Right cardiac atrium (tissue), 5 donors: ENCODE measurements at places on chromosomes 11 and 22. TPM values are rescaled to one million over a fixed set of nuclear protein-coding genes. Genes with fewer than 3 reads are reported as not detected.

DNA sequence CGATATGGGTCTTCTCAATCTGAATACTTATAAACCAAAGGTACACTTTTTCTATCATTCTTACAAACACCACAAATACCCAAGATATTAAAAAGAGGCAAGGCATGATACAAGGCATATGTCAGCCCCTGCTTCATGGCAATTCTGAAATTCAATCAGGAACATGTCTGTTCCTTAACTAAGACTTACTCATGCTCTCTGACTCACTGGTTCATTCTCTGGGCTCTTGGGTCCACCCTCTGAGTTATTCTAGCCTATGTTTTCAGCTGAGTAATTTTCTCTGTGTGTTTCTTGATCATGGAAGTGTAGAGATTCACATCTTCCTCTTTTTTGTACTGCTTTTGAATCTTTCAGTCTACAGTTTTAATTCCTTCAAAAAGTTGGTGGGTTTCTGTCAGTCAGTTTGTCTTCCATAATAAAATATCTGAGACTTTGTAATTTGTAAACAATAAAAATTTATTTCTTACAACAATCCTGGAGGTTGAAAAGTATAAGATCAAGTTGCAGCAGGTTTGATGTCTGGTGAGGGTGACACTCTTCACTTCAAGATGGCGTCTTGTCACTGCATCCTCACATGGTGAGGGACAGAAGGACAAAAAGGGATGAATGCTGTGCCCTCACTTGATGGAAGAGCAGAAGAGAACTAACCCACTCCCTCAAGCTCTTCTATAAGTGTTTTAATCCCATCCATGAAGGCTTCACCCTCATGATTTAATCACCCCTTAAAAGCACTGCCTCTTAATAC lies 211.7 kb downstream of the FAM76B start:
- DNase-seq, result no peak

DNA sequence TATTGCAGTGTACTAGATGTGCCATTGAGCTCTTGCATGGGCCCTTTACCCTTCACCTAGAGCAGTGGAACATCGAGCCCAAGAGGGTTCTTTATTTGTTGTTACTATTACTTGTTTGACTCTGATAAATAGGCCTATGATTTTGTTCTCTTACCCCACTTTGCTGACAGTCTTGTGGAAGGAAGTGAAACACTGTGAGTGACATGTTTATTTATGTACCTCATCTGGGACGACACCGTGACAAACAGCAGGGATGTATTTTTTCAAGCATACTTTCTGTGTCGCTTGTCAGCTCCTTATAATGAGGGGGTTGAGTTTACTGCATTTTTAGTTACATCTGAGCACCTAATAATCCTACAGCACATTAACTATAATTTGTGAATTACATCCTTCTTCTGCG lies 1010.3 kb upstream of the TENM4 start:
- DNase-seq, result no peak

Gene MOGAT2
- not detected for total RNA-seq

GRCh38 chr11:124415356-124415923 lies 9.2 kb downstream of the OR8B4 start:
- DNase-seq, result no peak

DNA sequence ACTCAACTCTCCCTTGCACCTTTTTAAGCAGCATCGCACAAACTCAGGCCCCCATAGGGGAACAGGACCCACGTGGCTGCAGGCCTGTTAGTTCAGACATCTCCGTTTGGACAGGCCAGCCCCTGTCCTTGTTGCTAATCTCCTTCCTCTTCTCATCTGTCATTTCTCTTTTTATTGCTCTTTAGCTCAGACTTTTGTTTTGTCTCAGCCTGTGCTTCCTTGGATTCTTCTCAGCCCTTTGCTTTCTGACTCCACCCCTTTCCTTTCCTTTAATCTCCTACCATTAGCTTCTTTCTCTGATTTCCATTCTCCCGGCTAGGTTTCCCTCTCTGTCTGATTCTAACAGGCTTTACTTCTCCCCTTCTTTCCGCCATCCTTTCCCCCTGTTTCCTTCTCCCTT lies 68.7 kb downstream of the SCN3B start:
- no peak for DNase-seq

- DNase-seq, result no peak
Observed at GRCh38 chr11:61963016-61963281, 4.5 kb downstream of the FTH1 start.

DNA sequence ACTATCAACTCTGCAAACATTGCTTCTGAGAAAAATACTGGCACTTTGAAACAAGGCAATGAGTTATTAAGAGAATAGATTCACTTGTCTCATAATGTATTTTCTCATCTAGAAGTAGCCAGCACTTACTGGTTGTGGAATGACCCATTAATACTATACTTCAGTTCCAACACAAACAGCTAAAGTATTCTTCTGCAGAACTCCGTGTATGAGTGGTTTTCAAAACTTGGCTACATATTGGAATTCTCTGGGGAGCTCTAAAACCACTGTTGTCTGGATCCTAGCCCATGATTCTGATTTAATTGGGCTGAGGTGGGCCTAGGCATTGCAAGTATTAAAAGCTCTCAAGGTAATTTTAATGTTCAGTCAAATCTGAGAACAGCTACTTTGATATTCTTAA lies 1416.4 kb upstream of the RAG2 start:
- DNase-seq, result no peak
